ENCODE measurements at places on chromosomes 5 and 9. TPM values are rescaled to one million over a fixed set of nuclear protein-coding genes. Genes with fewer than 3 reads are reported as not detected.

The OBP2B gene
- total RNA-seq = not detected

DNA sequence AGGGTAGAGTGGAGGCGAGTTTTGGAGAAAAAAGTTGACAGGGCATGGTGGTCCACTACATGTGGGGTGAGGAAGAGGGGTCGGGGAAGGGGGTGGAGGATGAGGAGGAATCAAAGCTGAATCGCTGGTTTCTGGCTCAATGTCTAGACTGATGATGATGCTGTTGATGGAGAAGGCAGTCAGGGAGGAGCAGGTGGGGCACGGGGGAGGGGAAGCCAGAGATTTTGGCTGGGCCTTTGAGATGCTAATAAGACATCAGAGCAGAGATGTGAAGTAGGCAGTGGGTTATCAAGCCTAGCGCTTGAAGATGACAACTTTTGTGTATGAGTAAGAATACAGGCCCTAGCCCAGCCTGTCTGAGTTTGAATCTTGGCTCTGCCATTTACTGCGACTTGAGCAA, 32.4 kb upstream of the TTC23L start:
- no peak overlapping the region for H3K4me3 ChIP-seq
- no peaks in the 10 kb centered on the region for H3K36me3 ChIP-seq
- H3K27ac ChIP-seq = no peak overlapping the region
- no peaks in the 10 kb centered on the region for H3K27me3 ChIP-seq
- no peaks in the 10 kb centered on the region for H3K4me1 ChIP-seq

GRCh38 chr5:57302164-57302563, 128.3 kb downstream of the GPBP1 start:
- no peak overlapping the region for H3K4me3 ChIP-seq
- no peak overlapping the region for H3K27ac ChIP-seq
- no peaks in the 10 kb centered on the region for H3K36me3 ChIP-seq
- DNase-seq = no peak
- H3K4me1 ChIP-seq = peaks cover 2% of the 10 kb centered on the region

DNA sequence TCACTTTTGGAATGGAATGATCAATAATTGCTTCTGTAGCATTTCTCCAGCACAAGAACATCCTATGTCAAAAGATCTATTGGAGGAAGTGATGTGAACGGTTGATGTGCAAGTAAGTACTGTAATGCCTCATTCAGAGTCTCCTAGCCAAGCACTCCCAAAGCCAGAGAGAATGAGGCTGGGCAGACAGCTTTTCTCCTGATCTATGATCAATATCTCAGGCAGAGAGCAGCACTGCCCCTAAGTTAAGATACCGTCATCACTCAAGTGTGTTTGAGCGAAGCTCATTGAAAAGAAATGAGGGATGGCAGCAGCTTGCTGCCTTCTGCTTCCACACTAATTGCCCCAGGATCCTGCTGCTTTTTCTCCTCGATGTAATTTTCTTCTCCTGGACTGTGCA, 324.1 kb upstream of the GRAMD2B start:
- no peak for DNase-seq
- H3K36me3 ChIP-seq = no peaks in the 10 kb centered on the region
- no peaks in the 10 kb centered on the region for H3K4me1 ChIP-seq
- no peak overlapping the region for H3K4me3 ChIP-seq

- H3K27me3 ChIP-seq = no peaks in the 10 kb centered on the region
- no peaks in the 10 kb centered on the region for H3K36me3 ChIP-seq
- no peak overlapping the region for H3K4me3 ChIP-seq
- H3K27ac ChIP-seq = no peak overlapping the region
- no peaks in the 10 kb centered on the region for H3K4me1 ChIP-seq
Observed at GRCh38 chr9:6880626-6881025, 122.9 kb downstream of the KDM4C start.

The SPATA6L gene
- total RNA-seq = not detected

DNA sequence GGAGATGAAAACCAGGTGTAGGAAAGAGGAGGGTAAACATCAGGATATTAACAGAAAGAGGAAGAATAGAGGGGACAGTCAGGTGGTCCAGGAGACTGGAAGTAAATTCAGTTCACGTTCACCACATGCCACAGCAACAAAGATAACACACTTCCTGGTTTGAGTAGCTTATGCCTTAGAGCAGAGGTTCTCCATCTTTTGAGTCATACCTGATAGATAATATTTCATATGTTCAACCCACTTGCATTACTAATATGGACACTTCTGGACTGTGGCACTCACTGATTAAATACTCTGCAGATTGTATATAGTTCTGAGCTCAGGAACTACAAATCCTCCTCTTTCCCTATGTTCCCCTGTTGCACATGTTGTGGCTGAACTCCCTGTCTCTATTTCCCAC, 179.9 kb upstream of the NR3C1 start:
- no peak overlapping the region for H3K4me3 ChIP-seq
- DNase-seq = no peak
- H3K4me1 ChIP-seq = no peaks in the 10 kb centered on the region

The PCDHB5 gene
- total RNA-seq = 0.85 TPM

The GLRA1 gene
- total RNA-seq = not detected

The PCDHGB4 gene
- 1.4 TPM for total RNA-seq

The NR5A1 gene
- not detected for total RNA-seq

DNA sequence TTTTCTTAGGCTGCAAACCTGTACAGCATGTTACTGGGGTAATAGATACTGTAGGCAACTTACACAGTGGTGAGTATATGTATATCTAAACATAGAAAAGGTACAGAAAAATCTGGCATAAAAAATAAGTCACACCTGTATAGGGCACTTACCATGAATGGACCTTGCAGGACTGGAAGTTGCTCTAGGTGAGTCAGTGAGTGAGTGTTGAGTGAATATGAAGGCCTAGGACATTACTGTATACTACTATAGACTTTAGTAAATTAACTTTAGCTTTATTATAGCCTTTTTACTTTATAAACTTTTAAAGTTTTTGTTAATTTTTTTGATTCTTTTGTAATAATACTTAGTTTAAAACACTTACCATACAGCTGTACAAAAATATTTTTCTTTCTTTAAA, 51.3 kb downstream of the DENND4C start:
- no peak for DNase-seq
- no peaks in the 10 kb centered on the region for H3K27me3 ChIP-seq
- H3K27ac ChIP-seq = no peak overlapping the region
- no peak overlapping the region for H3K4me3 ChIP-seq
- H3K36me3 ChIP-seq = no peaks in the 10 kb centered on the region
- peaks cover 20% of the 10 kb centered on the region for H3K4me1 ChIP-seq

DNA sequence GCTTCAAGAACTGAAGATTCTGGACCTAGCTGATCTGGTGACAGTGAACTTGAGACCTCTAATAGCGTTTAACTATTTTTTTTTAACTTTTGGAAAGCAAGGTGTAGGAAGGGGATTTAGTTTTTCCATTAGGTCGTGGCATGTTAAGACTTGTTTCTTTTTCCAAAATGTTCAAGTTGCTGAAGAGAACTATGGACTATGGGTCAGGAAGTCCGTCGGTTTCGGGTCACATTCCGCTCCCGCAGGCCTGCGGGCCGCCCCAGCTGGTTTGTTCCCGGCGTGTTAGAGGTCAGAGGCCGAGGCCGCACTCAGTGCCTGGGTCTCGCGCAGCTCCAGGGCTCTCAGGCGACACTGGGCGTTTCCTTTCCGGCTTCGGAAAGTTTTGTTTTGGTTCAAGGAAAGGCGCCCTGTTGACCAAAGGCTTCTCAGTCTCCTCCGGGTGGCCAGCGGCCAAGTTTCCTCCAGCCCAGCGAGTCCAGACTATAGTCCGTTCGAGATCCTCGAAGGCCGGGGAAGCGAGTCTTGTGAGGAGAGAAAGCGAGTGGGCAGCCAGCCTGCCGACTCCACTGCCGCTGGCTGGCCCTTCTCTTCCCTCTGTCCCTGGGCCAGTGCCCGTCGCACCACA, 586 bp upstream of the FCHO2 start:
- peak overlapping the region; percentile 97 for H3K27ac ChIP-seq
- H3K4me1 ChIP-seq = peaks cover 41% of the 10 kb centered on the region
- no peak for DNase-seq
- no peaks in the 10 kb centered on the region for H3K27me3 ChIP-seq

DNA sequence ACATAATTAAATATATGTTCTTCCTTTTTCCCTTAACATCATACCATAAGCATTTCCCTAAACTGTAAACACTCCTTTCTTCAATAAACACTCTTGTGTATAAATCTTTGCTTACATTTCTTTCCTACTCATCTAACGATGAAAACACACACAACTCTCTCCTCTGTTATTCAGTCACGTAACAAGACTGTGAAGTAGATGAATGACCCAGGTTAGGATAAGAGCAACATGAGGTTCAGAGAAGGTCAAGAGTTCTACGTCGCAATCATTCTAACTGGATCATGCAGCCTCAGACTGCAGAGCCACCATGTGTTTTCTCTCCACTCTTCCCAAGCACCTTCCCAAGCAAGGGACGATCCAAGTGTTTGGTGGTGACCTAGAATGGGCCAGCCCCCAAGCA, 70.5 kb upstream of the SPTLC1 start:
- no peak overlapping the region for H3K4me3 ChIP-seq
- no peak overlapping the region for H3K27ac ChIP-seq
- H3K36me3 ChIP-seq = no peaks in the 10 kb centered on the region
- DNase-seq = no peak

DNA sequence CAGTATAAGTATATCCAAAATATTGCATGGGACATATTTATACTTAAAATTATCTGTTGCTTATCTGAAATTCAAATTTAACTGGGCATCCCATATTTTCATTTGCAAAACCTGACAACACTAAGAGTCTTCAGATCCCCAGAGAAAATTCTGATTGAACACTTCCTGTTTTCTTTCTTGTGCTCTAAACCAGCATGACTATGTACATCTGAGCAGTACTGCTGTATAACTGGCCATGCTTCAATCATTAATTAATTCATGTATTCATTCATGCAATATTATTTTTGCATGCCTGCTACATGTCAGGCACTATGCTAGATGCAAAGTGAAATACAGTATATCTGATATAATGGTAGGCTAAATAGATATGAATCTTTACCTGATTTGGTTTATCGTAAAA, 461.2 kb downstream of the TLR4 start:
- H3K27me3 ChIP-seq = no peaks in the 10 kb centered on the region
- no peak overlapping the region for H3K4me3 ChIP-seq
- no peaks in the 10 kb centered on the region for H3K36me3 ChIP-seq
- no peaks in the 10 kb centered on the region for H3K4me1 ChIP-seq

DNA sequence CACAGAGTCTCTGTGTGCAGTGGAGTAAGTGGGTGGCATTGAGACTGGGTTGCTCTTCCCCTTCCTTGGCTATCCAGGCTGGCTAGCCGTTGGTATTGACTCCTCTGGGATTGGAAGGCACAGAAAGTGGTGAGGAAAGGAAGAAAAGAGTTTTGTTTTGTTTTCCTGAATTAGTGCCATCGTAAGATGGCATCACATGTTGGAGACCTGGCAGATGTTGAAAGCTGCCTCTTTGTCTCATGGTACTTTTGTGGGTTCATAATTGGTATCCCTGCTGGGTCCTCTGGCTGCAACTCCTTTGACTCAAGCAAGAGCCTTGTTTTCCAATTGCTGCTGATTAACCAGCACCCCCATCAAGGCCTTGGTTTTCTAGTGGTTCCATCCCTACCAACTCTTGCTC, 293.8 kb downstream of the PDE4D start:
- no peaks in the 10 kb centered on the region for H3K36me3 ChIP-seq
- peaks cover 17% of the 10 kb centered on the region for H3K4me1 ChIP-seq
- peak overlapping the region; percentile 86 for H3K27ac ChIP-seq
- H3K27me3 ChIP-seq = no peaks in the 10 kb centered on the region
- DNase-seq = no peak

The GFI1B gene
- not detected for total RNA-seq

The LRRTM2 gene
- total RNA-seq = 0.41 TPM

The PDE4D gene
- total RNA-seq = 133 TPM

DNA sequence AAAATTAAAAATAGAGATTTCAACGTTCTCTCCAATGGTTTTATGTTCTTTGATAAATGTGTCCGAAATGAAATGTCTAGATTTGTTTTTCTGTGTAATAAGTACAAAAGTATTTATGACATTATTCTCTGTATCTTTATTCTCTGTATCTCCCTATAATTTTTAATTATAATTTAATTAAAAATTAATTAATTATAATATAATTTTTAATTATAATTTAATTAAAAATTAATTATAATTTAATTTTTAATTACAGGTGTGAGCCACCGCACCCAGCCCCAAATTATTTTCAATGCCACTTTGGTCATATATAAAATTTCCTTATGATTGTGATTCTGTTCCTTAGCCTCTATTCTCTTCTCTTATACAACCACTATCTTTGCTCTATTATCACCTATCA, 28.2 kb downstream of the SPATA31C2 start:
- no peaks in the 10 kb centered on the region for H3K36me3 ChIP-seq
- DNase-seq = no peak
- H3K4me3 ChIP-seq = no peak overlapping the region

GRCh38 chr9:114855488-114855887, 49.6 kb upstream of the TNFSF15 start:
- no peak for DNase-seq
- H3K27ac ChIP-seq = no peak overlapping the region
- no peaks in the 10 kb centered on the region for H3K27me3 ChIP-seq
- H3K4me1 ChIP-seq = no peaks in the 10 kb centered on the region
- H3K36me3 ChIP-seq = no peaks in the 10 kb centered on the region

The CDHR2 gene
- total RNA-seq = 0.27 TPM

The ASS1 gene
- total RNA-seq = 83.4 TPM

The PCDHGA8 gene
- total RNA-seq = 0.82 TPM

DNA sequence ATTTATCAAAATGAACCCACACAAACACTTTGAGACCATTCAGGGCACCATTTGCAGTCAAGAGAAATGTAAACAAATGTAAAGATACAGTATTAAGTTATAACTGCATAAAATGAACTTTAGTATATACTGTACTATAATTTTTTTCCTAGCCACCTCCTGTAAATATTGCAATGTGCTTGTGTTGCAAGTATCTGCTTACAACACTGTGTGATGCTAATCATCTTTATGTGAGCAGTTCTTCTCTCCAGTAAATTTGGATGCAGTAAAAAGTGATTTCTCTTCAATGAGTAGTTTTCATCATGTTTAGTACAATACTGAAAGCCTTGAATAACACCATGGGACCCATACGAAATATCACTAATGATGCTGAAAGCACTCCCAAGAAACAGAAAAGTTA, 9.4 kb downstream of the G3BP1 start:
- H3K27me3 ChIP-seq = no peaks in the 10 kb centered on the region
- no peaks in the 10 kb centered on the region for H3K36me3 ChIP-seq
- no peak overlapping the region for H3K4me3 ChIP-seq
- DNase-seq = no peak
- H3K4me1 ChIP-seq = peaks cover 95% of the 10 kb centered on the region

- H3K4me3 ChIP-seq = no peak overlapping the region
- H3K27me3 ChIP-seq = peaks cover 4% of the 10 kb centered on the region
Observed at GRCh38 chr5:168916266-168916665, 337.1 kb upstream of the PANK3 start.

- H3K4me1 ChIP-seq = no peaks in the 10 kb centered on the region
- no peak overlapping the region for H3K27ac ChIP-seq
- DNase-seq = no peak
- no peaks in the 10 kb centered on the region for H3K36me3 ChIP-seq
Observed at GRCh38 chr5:909086-909485, 16.4 kb downstream of the TRIP13 start.
